ENCODE measurements at places on chromosomes 2 and 18.

GRCh38 chr2:123961576-123961975 lies 63.5 kb upstream of the CNTNAP5 start:
- no peaks in the 10 kb centered on the region for H3K4me1 ChIP-seq

- no peaks in the 10 kb centered on the region for H3K27me3 ChIP-seq
- no peaks in the 10 kb centered on the region for H3K4me1 ChIP-seq
- no peak overlapping the region for H3K4me3 ChIP-seq
- no peak overlapping the region for H3K27ac ChIP-seq
- ATAC-seq, result no peak
Measured at GRCh38 chr18:58453167-58453808, 175.6 kb downstream of the ALPK2 start.

GRCh38 chr2:237774811-237775553 lies 23.6 kb upstream of the RBM44 start:
- H3K4me3 ChIP-seq, result no peak overlapping the region
- no peaks in the 10 kb centered on the region for H3K27me3 ChIP-seq
- H3K36me3 ChIP-seq, result peaks cover 83% of the 10 kb centered on the region
- H3K27ac ChIP-seq, result no peak overlapping the region
- H3K4me1 ChIP-seq, result no peaks in the 10 kb centered on the region

DNA sequence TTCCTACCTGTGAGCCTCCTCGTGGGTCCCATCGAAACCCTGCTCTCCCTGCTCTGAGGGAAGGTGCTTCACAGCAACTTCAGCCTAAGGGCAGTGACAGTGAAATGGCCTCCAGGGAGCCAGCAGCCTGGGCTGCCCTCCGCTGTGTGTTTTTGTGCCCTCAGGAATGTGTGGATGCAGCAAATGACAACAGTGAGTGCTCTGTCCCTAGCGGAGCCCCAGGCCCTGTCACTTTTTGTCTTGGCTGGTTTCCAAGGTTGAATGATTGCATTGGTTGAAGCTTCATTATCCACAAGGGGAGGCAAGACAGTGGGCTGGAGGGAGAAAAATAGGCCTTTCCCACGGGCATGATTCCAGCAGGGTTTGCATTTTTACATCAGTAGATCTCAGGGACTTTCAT lies 42.9 kb downstream of the STON1 start:
- peaks cover 24% of the 10 kb centered on the region for H3K27me3 ChIP-seq
- H3K4me1 ChIP-seq, result no peaks in the 10 kb centered on the region
- no peak overlapping the region for H3K4me3 ChIP-seq
- no peak for ATAC-seq
- no peaks in the 10 kb centered on the region for H3K36me3 ChIP-seq

DNA sequence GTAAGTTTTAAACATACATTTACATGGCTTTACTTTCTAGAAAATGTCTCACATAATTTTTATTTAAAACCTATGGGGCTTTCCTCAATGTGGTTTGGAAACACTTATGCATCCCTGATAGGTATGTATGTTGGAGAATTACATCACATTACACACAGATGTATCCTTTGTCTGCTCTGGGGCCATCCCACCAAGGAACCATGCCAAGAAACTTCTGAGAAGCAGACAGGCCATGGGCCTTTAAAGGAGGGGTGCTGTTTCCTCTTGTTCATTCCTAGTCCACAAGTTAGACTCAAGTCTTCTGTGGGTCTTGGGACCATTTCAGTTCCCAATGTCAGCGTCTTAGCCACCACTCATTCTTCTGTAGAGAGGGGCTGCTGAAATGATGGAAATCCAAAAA lies 162.0 kb upstream of the SETBP1 start:
- H3K27me3 ChIP-seq, result no peaks in the 10 kb centered on the region
- H3K4me1 ChIP-seq, result no peaks in the 10 kb centered on the region
- ATAC-seq, result no peak
- H3K4me3 ChIP-seq, result no peak overlapping the region
- no peak overlapping the region for H3K27ac ChIP-seq
